ENCODE measurements at places on chromosomes 4 and X. TPM values are rescaled to one million over a fixed set of nuclear protein-coding genes. Genes with fewer than 3 reads are reported as not detected.

- no peak for DNase-seq
Measured at GRCh38 chrX:6545712-6546111, 10.8 kb upstream of the VCX3A start.

The DCLK2 gene
- total RNA-seq: not detected

DNA sequence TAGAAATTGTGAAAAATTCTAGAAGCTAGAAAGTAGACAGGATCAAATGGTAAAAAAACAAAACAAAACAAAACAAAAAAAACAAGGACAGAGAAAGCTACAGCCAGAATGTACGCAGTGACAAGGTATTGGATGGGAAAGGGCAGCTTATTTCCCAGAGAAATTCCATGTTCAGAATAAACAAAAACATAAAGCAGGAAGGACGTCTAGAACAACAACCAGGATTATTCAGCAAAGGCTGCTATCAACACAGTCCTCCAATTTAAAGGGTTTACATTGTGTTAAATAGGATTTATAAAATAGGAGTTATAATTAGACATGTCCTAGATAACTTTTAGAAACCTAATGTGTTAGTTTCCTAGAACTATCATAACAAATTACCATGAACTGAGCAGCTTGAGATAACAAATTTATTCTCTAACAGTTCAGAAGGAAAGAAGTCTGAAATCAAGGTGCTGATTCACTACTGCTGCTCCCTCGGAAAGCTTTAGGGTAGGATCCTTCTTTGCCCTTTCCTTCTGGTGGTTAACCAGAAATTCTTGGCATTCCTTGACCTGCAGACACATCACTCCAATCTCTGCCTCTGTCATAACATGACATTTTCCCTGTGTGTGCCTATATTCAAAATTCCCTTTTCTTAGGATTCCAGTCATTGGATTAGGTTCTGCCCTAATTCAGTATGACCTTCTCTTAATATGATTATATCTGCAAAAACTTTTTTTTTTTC lies 175.6 kb downstream of the SNCA start:
- no peak for DNase-seq

The NCAPG gene
- total RNA-seq: 108 TPM

DNA sequence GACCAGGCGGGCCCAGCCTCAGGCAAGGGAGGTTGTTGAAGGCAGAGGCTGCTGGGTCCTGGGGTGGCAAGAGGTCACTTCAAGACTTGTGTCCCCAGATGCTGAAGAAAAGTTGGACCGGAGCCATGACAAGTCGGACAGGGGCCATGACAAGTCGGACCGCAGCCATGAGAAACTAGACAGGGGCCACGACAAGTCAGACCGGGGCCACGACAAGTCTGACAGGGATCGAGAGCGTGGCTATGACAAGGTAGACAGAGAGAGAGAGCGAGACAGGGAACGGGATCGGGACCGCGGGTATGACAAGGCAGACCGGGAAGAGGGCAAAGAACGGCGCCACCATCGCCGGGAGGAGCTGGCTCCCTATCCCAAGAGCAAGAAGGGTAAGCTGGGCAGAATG lies 4.4 kb downstream of the PQBP1 start:
- DNase-seq: no peak

The ATP1B4 gene
- not detected for total RNA-seq

Measured in HepG2 (cell line).